ENCODE measurements at places on chromosomes 7 and 10.

DNA sequence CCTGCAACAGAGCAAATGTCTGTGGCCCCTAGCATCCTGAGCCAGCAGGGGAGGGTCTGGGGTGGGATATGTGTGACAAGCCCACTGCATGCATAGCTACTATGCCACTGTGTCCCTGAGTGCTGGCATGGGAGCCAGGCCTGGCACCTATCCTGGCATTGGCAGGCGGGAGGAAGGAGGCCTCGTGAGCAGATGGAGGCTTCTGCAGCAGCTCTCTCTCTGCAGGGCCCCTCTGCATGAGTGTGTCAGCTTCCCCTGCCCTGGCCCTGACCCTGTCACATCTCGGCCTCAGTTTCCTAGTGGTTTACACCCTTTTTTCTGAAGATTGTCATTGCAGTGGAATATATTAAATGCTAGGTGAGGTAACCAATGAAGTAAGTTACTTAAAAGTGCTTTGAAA lies 13.1 kb upstream of the IMPDH1 start:
- no peak for DNase-seq

DNA sequence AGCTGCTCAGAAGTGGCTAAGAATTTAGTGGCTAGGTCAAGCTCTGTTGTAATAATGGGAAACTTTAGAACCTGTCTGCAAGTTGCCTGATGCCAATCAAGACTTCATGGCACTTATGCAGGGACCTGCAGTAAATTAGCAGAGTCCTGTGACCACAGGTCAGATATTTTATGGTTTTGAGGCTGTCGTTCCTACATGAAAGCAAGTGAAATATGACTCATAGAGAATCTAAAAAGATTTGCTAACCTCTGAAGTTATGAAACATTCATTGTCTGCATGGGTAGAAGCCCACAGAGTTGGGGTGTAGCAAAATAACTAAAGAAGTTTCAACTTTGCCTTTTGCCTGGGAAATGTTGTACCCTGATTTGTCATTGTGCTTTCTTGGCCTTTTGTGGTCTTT lies 32.3 kb downstream of the SLC39A12 start:
- no peak for DNase-seq

- DNase-seq = peak; percentile 73
Measured at GRCh38 chr7:5419539-5420066, 4.0 kb downstream of the TNRC18 start.

GRCh38 chr10:47326927-47327330 lies 4.7 kb downstream of the GDF2 start:
- DNase-seq = no peak

DNA sequence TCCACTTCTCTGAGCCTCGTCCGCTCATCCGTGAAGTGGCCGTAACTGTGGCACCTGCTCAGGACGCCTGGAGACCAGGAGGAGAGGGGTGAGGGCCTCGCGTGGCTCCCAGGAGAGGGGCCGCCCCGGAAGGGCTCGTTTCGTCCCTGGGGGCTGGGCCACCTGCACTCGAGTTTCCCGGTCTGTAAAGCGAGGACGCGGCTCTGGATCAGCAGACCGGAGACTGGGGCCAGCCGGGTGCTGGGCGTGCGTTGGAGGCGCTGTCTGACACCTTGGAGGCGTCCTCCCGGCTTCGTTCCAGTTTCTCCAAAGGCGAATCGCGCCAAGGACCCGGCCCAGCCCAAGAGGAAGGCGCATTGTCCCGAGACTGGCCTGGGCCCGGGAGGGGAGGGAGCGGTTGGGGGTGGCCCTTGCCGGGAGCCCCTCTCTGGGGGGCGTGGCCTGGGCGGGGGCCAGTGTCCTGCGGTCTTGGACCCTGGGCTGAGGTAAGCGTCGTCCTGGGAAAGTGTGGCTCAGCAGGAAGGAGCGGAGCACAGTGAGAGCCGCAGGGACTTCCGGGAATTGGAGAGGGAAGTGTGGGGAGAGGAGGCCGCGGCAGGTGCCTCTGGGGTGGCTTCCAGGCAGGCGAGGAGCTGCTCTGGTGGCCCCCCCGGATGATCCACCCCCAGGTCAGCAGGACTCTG lies 89.6 kb downstream of the FOXL3 start:
- DNase-seq = no peak

- DNase-seq = no peak
Measured at GRCh38 chr10:19096501-19097073, 48.0 kb downstream of the MALRD1 start.

DNA sequence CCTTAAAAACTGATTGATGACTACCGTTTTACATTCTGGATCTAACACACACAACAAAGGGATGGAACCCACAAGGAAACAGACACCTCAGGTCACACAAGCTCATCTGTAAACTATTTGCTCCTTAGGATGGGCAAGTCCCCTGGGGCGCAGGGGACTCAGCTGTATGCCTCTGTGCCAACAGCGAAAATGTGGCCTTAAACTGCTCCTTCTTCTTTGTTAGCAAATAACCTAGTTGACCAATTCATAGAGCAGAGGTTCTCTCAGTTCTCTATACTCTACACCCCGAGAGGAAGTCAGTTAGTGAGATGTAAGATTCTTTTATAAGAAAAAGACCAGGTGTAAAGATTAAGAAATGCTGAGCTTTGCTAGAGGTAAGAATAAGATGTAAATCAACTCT lies 181.9 kb upstream of the PRSS58 start:
- DNase-seq = no peak

DNA sequence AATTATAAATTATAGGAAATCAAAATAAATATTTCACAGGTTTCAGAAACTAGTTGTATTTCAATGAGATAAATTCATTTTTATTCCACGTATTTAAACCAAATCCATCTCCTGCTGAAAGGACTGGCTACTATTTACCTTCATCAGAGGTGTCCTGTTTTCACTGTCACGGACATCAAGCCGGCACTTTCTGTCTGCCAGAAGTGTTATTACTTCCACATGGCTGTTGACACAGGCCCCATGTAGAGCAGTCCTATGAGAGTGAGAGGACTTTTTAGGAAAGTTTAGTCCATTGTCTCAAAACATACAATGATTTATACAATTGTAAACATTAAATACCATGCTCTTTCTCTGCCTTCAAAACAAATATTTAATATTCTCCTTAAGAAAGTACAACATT lies 100.4 kb upstream of the ACBD5 start:
- no peak for DNase-seq

- DNase-seq = no peak
Measured at GRCh38 chr10:78997635-78998618, 70.8 kb upstream of the ZMIZ1 start.

DNA sequence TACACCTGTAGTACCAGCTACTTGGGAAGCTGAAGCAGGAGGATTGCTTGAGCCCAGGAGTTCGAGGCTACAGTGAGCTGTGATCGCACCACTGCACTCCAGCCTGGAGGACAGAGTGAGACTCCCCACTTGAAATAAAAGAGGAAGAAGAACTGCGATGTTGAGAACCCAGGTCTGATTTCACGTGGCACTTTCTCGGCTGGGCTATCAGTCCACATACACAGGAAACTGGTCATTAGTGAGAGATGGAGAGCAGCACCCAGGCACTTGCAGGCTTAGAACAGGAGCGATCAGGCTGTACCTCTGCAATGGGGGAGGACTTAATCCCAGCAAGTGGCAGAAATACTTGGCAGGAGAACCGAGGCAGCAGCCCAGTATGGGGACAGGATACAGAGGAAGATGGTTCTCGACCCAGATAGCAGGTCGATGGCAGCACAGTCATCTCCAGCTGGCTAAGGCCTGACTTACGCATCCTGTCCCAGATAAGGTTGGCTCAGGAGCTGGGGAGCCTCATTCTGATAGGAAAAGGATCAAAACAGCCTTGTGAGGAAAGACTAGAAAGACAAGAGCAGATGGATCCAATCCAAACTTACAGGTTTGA lies 487.7 kb upstream of the AUTS2 start:
- no peak for DNase-seq

- no peak for DNase-seq
Measured at GRCh38 chr10:130790339-130790738, 521.2 kb downstream of the TCERG1L start.

DNA sequence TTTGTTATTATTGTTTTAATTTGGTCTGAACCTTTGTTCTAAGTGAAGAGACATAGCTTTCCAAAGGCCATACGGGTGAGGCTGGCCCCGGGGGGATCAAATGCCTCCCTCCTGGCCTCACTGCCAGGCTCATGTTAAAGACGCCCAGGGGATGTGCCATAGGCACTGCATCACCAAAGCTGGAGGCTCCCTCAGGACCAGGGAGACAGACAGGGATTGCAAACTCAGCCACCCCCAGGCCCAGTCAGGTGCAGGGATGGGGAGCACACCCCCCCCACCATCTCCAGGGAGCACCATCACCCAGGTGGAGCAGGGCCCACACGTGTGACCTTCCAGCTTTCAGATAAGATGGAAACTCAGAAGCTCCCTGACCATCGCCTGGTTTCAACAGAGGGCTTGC lies 96.0 kb upstream of the DNAAF5 start:
- DNase-seq = no peak

DNA sequence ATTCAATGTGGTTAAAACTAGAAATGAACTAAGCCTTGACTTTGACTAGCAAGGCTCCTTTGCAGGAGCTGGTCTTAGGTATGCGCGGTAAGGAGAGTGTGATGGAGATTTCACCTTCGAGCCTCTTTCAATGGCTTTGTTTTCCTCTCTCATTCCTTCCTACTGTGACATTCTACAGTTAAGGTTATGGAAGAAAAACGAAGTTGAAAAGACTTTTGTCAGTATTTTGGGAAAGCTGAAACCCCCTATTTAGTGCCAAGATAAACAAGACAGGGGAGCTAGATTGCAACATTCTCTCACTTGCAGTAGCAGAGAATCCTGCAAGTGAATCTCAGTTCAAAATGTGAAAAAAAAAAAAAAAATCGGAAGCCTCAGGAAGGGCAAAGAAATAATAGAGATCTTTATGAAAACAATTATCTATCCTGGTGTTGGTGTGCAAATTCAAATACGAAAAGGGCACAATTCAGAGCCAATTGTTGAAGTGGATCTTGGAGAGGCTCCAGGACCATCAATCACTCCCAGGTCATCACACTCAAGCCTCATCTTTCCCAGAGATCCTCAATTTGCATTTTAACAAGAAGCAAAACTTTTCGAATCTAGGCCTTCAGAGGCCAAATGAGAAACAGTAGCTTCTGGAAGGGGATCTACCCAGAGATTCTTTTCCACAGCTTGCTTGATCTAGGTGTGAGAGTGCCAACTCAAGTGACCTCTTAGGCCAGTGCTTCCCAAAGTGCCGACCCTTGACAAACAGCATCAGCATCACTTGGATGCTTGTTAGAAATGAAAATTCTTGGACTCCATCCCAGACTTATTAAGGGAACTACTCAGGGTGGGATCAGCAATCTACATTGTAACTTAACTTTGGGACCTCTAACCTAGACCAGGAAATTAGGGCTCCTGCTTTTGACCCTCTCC lies 163.8 kb downstream of the INHBA start:
- DNase-seq = no peak
